ENCODE measurements at places on chromosomes 7 and 10.

- no peak for DNase-seq
These were observed 7.5 kb upstream of the OR6B1 start for GRCh38 chr7:143992670-143993069.

GRCh38 chr7:149788300-149788851, 15.0 kb upstream of the ZNF467 start:
- DNase-seq = no peak

DNA sequence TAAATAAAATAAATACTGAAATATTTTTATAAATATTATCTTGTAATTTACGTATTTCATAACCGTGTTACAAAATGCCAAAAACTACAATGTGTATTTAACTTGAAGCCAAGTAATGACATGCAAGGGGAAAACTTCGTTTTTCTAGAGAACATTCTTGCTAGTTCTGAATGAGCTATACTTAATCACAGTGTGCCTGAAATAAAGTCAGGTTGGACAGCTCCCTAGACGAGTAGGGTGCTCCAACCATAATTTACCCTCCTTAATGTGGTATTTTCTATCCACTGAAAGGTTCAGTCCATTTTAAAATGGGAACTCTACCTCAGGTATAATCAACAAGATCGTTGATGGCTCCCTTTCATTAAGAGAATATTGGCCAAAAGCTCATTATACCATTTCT, 194.5 kb upstream of the AHR start:
- no peak for DNase-seq

DNA sequence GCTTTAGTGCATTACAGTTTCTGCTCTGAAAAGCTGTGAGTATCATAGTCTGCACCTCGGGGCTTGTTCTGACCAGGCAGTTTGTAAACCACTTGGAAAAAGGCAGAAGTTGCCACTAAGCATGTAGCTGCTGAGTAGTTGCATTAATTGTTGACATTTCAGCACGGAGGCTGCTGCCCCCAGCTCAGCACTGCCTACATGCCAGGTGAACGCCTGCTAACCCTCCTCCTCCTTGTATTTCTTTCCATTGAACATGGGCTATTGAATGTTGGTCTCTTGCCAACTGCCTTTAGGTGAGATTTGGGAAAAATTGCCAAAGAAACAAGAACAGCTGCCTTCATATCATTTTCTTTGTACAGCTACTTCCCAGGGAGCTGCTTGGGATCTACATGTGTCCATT, 164.2 kb downstream of the RAPGEF5 start:
- no peak for DNase-seq

DNA sequence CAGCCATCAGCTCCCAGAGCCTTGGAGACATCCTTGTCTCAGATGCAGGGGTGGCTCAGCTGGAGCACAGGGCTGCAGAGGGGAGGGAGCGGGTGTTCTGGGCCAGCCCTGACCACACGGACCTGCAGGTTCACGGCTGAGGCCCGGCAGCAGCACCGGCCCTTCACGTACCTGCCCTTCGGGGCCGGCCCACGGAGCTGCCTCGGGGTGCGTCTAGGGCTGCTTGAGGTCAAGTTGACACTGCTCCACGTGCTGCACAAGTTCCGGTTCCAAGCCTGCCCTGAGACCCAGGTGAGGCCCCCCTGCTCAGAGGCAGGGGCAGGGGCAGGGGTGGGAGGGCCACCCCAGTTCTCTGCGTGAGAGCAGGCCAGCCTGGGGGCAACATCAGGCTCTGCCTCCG, 45.2 kb downstream of the PARP12 start:
- DNase-seq = no peak

DNA sequence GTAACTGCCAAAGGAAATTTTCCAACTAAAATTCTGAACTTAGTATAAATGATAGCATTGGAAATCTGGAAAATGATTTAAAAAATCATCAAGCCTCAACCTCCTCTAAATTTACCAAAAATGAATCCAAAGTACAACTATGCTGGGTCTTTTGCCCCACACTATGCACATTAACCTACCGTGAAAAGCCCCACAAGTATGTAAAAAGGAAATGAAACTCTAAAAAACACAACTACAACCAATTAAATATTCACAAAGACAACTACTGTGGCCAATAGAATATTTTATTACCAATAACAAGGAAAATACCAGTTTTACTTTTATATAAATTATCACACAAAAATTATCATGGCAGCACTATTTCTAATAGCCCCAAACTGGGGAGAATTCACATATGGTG, 19.3 kb downstream of the EIF3A start:
- DNase-seq = no peak

- DNase-seq = no peak
These were observed 465.3 kb downstream of the REEP3 start for GRCh38 chr10:63986536-63986935.

GRCh38 chr7:134108802-134109201, 18.3 kb upstream of the LRGUK start:
- DNase-seq = no peak

All from pons (tissue), 1 donor.